Endothelial cell of umbilical vein (primary cell): ENCODE measurements at places on chromosomes 6 and 20. TPM values are rescaled to one million over a fixed set of nuclear protein-coding genes. Genes with fewer than 3 reads are reported as not detected.
A peak's percentile ranks its signal among the peaks of the same experiment; 100 is the strongest.

DNA sequence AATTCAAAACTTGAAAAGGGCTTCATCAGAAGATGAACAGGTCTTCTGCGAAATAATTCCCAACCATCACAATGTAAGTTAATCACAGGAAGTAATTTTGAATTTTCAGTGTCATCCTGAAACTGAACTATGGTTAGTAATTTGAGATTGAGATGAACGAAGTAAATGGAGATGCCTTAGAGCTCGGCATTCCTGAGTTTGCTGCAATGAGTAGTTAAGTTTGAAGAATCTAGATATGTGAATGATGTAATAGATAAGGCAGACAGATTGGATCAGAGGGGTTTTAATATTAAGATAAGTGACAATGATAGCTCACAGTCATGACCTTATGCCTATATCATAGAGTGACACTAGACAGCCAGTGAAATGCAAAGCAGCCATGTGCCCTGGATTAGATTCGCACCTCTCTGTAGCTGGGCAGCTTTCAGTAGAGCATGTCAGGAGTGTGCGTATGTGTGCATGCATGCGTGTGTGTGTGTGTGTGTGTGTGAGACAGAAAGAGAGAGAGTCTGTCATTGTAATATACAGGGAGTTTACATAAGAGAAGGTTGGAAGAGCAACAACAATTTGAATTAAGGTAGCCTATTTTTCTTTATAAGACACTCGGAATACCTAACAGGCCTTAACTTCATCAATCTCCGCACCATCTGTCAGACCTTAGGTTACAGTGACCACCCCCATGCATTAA is 233.0 kb downstream of the GMPR start:
- H3K36me3 ChIP-seq = no peaks in the 10 kb centered on the region
- H3K4me1 ChIP-seq = peaks cover 4% of the 10 kb centered on the region
- no peak overlapping the region for H3K4me3 ChIP-seq

Gene HLA-DMA
- 0.53 and 1.2 TPM in 2 replicates for total RNA-seq

- H3K27me3 ChIP-seq = no peaks in the 10 kb centered on the region
- H3K27ac ChIP-seq = no peak overlapping the region
- no peaks in the 10 kb centered on the region for H3K4me1 ChIP-seq
Observed at GRCh38 chr6:82702574-82702973, 339.0 kb downstream of the TPBG start.

DNA sequence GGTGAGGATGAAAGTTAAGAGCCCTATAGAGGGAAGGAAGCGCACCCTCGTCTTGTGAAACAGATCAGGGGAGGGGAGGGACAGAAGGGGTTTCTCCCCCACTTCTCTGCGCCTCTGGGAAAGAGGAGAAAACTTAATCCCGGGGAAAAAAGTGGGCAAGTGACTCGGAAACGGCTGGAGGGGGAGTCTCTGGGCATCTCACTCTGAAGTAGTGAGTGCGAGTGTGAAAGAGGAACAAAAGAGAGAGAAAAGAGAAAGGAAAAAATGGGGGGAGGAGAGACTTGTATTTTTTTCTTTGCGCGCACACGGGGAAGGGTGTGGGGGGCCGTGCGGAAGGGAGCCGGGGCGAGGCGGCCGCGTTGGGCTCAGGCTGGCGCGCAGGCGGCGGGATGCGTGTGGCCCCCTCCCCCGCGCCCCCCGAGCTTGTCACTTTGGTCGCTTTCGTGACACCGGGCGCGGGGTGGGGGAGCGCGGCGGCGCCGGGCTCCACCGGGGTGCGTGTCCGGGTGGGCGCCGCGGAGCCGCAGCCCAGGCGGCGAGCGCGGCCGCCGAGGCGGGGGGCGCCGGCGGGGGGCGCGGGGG is 454 bp downstream of the L3MBTL3 start:
- H3K27ac ChIP-seq = peak overlapping the region; percentile 89
- H3K4me3 ChIP-seq = peak overlapping the region; percentile 87
- no peaks in the 10 kb centered on the region for H3K36me3 ChIP-seq
- peaks cover 17% of the 10 kb centered on the region for H3K4me1 ChIP-seq
- no peak for DNase-seq
- H3K27me3 ChIP-seq = no peaks in the 10 kb centered on the region

Gene DCBLD1
- 44.3 and 55.8 TPM in 2 replicates for total RNA-seq

GRCh38 chr6:106927531-106928398 is 46.8 kb downstream of the CD24 start:
- H3K27me3 ChIP-seq = no peaks in the 10 kb centered on the region
- peak; percentile 41 for DNase-seq
- no peak overlapping the region for H3K27ac ChIP-seq
- H3K4me1 ChIP-seq = no peaks in the 10 kb centered on the region
- no peaks in the 10 kb centered on the region for H3K36me3 ChIP-seq
- H3K4me3 ChIP-seq = no peak overlapping the region

Gene RCAN2
- 0.33 and 0.46 TPM in 2 replicates for total RNA-seq

DNA sequence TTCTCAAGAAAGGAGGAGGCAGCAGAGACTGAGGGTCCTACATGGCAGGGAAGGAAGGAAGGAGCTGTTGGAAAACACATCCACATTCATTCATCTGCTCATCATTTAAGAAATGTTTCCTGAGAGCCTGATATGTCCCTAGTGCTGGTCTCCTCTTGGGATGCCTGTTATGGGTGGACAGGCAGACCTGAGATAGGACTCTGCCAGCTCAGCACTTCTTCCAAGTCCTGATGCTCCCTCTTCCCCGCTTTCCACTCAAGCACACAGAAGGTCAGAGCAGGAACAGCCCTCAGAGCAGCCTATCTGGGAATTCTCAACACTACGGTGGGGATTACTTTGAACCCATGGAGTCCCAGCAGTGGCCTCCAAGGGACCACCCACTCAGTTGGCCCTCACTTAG is 8.0 kb upstream of the SIRPD start:
- H3K4me3 ChIP-seq = no peak overlapping the region
- peak; percentile 0 for DNase-seq
- H3K27me3 ChIP-seq = no peaks in the 10 kb centered on the region
- no peaks in the 10 kb centered on the region for H3K36me3 ChIP-seq
- H3K27ac ChIP-seq = no peak overlapping the region
- peaks cover 45% of the 10 kb centered on the region for H3K4me1 ChIP-seq

Gene EFCAB8
- total RNA-seq = 0.31 and 0.60 TPM in 2 replicates

- DNase-seq = no peak
- H3K36me3 ChIP-seq = peaks cover 10% of the 10 kb centered on the region
- H3K4me1 ChIP-seq = no peaks in the 10 kb centered on the region
Observed at GRCh38 chr6:3108746-3109414, 9.6 kb upstream of the BPHL start.

- H3K27me3 ChIP-seq = no peaks in the 10 kb centered on the region
- peak overlapping the region; percentile 99 for H3K27ac ChIP-seq
- no peaks in the 10 kb centered on the region for H3K36me3 ChIP-seq
Observed at GRCh38 chr6:121437851-121438651, 2.6 kb downstream of the GJA1 start.

- peaks cover 9% of the 10 kb centered on the region for H3K36me3 ChIP-seq
- peak overlapping the region; percentile 26 for H3K27ac ChIP-seq
- peaks cover 76% of the 10 kb centered on the region for H3K4me1 ChIP-seq
Observed at GRCh38 chr20:64051561-64052325, 2.3 kb upstream of the SOX18 start.

DNA sequence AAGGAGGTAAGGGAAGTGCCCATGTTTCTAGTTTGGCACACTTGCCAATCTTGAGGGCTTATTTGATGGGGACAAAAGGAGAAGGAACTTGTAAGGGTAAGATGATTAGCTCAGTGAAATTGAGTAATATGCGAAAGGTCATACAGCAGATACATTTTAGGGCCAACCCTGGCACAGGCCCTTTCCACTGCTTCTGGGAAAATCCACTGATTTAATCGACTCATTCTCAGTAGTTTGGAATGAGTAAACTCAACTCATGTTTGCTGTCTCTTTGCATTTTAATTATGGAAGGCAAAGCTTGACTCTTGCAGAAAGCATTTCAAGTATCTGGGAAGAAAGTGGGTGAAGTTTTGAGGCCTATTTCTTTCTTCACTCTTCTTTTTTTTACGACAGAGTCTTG is 20.0 kb downstream of the PHF20 start:
- H3K36me3 ChIP-seq = no peaks in the 10 kb centered on the region
- H3K27ac ChIP-seq = no peak overlapping the region
- H3K27me3 ChIP-seq = no peaks in the 10 kb centered on the region
- H3K4me3 ChIP-seq = no peak overlapping the region
- H3K4me1 ChIP-seq = no peaks in the 10 kb centered on the region

- DNase-seq = no peak
- H3K4me3 ChIP-seq = no peak overlapping the region
- H3K4me1 ChIP-seq = no peaks in the 10 kb centered on the region
- H3K27me3 ChIP-seq = no peaks in the 10 kb centered on the region
Observed at GRCh38 chr6:113809826-113810225, 47.3 kb upstream of the MARCKS start.

- H3K36me3 ChIP-seq = no peaks in the 10 kb centered on the region
- H3K4me3 ChIP-seq = no peak overlapping the region
- H3K27me3 ChIP-seq = peaks cover 6% of the 10 kb centered on the region
- H3K27ac ChIP-seq = no peak overlapping the region
Observed at GRCh38 chr6:6915813-6916547, 191.8 kb upstream of the RREB1 start.
